B cell (primary cell): ENCODE measurements at places on chromosomes 4 and X.

GRCh38 chr4:24956091-24956490, 43.2 kb upstream of the CCDC149 start:
- DNase-seq: no peak
- H3K27me3 ChIP-seq: no peaks in the 10 kb centered on the region
- H3K4me1 ChIP-seq: no peaks in the 10 kb centered on the region
- no peak overlapping the region for H3K4me3 ChIP-seq
- no peaks in the 10 kb centered on the region for H3K36me3 ChIP-seq
- no peak overlapping the region for H3K27ac ChIP-seq

- no peak overlapping the region for H3K27ac ChIP-seq
- no peak overlapping the region for H3K4me3 ChIP-seq
- no peak for DNase-seq
- no peaks in the 10 kb centered on the region for H3K4me1 ChIP-seq
Observed at GRCh38 chrX:153190381-153190780, 11.3 kb downstream of the MAGEA1 start.

- H3K36me3 ChIP-seq: peaks cover 2% of the 10 kb centered on the region
- H3K4me1 ChIP-seq: peaks cover 68% of the 10 kb centered on the region
- no peaks in the 10 kb centered on the region for H3K27me3 ChIP-seq
- H3K4me3 ChIP-seq: no peak overlapping the region
- peak overlapping the region; percentile 45 for H3K27ac ChIP-seq
Observed at GRCh38 chr4:153535772-153536513, 69.8 kb downstream of the TMEM131L start.

DNA sequence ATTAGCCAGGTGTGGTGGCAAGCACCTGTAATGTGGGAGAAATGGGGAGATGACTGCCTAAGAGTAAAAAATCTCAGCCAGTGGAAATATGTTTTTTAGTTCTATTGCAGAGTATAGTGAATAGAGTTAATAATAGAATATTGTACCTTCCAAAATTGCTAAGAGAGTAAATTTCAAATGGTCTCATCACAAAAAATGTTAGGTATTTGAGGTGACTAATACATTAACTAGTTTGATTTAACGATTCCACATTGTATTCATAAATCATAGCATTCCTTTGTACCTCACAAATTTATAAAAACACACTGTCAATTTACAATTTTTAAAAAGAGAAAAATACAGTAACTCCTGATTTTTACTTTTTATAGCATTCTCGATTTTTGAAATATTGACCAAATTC, 681.5 kb upstream of the EPHA5 start:
- no peaks in the 10 kb centered on the region for H3K4me1 ChIP-seq
- H3K27me3 ChIP-seq: no peaks in the 10 kb centered on the region
- H3K27ac ChIP-seq: no peak overlapping the region
- no peak overlapping the region for H3K4me3 ChIP-seq

DNA sequence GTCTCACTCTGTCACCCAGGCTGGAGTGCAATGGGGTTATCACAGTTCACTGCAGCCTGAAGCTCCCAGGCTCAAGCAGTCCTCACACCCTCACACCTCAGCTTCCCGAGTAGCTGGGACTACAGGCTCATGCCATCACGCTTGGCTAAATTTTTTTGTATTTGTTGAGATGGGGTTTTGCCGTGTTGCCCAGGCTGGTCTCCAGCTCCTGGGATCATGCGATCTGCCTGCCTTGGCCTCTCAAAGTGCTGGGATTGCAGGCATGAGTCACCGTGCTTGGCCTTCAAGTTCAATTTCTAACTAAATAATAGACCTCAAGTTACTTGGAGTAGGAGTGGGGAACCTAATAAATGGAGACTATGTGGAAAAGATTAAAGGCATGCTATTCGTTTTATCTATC, 48.9 kb downstream of the MND1 start:
- H3K27me3 ChIP-seq: no peaks in the 10 kb centered on the region
- H3K4me1 ChIP-seq: no peaks in the 10 kb centered on the region
- no peak overlapping the region for H3K4me3 ChIP-seq
- H3K27ac ChIP-seq: no peak overlapping the region

GRCh38 chrX:134801267-134801666, 143.0 kb upstream of the PLAC1 start:
- H3K27me3 ChIP-seq: no peaks in the 10 kb centered on the region
- H3K36me3 ChIP-seq: no peaks in the 10 kb centered on the region
- DNase-seq: no peak

- no peak overlapping the region for H3K4me3 ChIP-seq
- no peak overlapping the region for H3K27ac ChIP-seq
- H3K36me3 ChIP-seq: no peaks in the 10 kb centered on the region
- no peaks in the 10 kb centered on the region for H3K4me1 ChIP-seq
- no peak for DNase-seq
Observed at GRCh38 chr4:138821331-138821730, 194.2 kb upstream of the NOCT start.

- DNase-seq: no peak
- no peak overlapping the region for H3K27ac ChIP-seq
- H3K27me3 ChIP-seq: no peaks in the 10 kb centered on the region
- H3K4me3 ChIP-seq: no peak overlapping the region
- no peaks in the 10 kb centered on the region for H3K36me3 ChIP-seq
Observed at GRCh38 chr4:181528570-181529184, 714.5 kb upstream of the TENM3 start.

- no peak overlapping the region for H3K4me3 ChIP-seq
- DNase-seq: no peak
- no peaks in the 10 kb centered on the region for H3K27me3 ChIP-seq
- no peaks in the 10 kb centered on the region for H3K4me1 ChIP-seq
- no peak overlapping the region for H3K27ac ChIP-seq
- H3K36me3 ChIP-seq: no peaks in the 10 kb centered on the region
Observed at GRCh38 chrX:2782171-2782570, 30.3 kb downstream of the XG start.

DNA sequence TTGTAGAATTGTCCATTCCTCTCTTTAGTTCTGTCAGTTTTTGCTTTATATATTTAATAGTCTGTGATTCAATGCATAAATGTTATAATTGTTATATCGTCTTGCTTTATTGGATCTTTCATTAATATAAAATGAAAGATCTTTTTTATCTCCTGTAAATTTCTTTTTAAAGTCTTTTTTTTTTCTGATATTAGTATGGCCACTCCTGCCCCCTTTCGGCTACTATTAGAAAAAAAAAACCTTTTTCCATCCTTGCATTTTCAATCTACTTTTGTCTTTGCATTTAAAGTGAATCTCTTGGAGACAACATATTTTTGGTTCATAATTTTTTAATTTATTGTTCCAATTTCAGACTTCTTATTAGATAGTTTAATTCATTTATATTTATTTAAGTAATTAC, 677.4 kb upstream of the NDST4 start:
- H3K36me3 ChIP-seq: no peaks in the 10 kb centered on the region
- H3K27me3 ChIP-seq: no peaks in the 10 kb centered on the region
- no peaks in the 10 kb centered on the region for H3K4me1 ChIP-seq
- no peak for DNase-seq

GRCh38 chr4:106284227-106284626, 31.8 kb downstream of the TBCK start:
- no peak overlapping the region for H3K27ac ChIP-seq
- no peaks in the 10 kb centered on the region for H3K4me1 ChIP-seq
- no peaks in the 10 kb centered on the region for H3K27me3 ChIP-seq

GRCh38 chr4:27024805-27025204, 164.2 kb downstream of the STIM2 start:
- H3K4me3 ChIP-seq: no peak overlapping the region
- H3K4me1 ChIP-seq: no peaks in the 10 kb centered on the region
- peaks cover 17% of the 10 kb centered on the region for H3K36me3 ChIP-seq
- H3K27ac ChIP-seq: no peak overlapping the region

DNA sequence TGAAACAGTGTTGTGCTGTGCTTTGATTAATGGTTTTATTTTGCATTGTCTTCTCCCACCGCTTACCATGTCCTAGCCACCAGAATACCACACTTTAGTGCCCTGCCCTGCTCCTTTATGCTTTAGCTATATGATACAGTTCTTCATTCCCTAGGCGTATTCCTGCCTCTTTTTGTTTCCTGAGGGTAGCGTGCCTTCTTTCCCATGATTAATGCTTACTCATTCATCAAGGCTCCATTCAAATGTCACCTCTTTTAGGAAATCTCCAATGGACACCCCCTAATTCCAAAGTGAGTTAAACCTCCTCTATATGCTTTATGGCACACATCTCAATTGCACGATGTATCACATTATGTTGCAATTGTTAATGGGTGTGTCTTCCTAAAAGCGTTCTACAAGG, 46.3 kb downstream of the SPANXD start:
- H3K27me3 ChIP-seq: no peaks in the 10 kb centered on the region
- no peaks in the 10 kb centered on the region for H3K36me3 ChIP-seq
- no peak for DNase-seq
- H3K4me1 ChIP-seq: no peaks in the 10 kb centered on the region

- no peaks in the 10 kb centered on the region for H3K4me1 ChIP-seq
- no peak overlapping the region for H3K4me3 ChIP-seq
- no peak for DNase-seq
- H3K27ac ChIP-seq: no peak overlapping the region
Observed at GRCh38 chr4:19286924-19287323, 964.8 kb upstream of the SLIT2 start.

DNA sequence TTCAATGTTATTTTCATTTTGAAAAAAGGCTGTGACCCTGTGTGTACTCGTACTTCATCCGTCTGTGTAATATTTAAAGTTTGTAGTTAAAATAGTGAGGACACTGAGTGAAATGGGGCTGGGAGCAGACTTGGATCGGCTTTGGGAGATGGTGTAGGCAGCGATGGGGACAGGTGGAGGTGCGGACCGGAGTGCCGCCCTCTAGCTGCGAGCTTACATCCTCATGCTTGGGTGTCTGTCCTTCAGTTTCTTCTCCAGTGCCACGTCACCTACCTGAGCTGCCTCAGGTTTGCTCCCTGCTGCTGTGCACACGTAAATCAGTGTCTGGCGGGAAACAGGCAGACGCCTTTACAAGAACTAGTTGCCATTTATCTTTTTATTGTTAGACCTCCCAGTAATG, 146.1 kb downstream of the GPR143 start:
- H3K4me3 ChIP-seq: no peak overlapping the region
- H3K27ac ChIP-seq: no peak overlapping the region
- no peaks in the 10 kb centered on the region for H3K4me1 ChIP-seq
- H3K36me3 ChIP-seq: no peaks in the 10 kb centered on the region
- DNase-seq: no peak

- no peak for DNase-seq
- H3K36me3 ChIP-seq: no peaks in the 10 kb centered on the region
- H3K4me3 ChIP-seq: no peak overlapping the region
- H3K27me3 ChIP-seq: no peaks in the 10 kb centered on the region
- H3K4me1 ChIP-seq: peaks cover 8% of the 10 kb centered on the region
- H3K27ac ChIP-seq: no peak overlapping the region
Observed at GRCh38 chr4:118273642-118274041, 79.2 kb downstream of the PRSS12 start.

DNA sequence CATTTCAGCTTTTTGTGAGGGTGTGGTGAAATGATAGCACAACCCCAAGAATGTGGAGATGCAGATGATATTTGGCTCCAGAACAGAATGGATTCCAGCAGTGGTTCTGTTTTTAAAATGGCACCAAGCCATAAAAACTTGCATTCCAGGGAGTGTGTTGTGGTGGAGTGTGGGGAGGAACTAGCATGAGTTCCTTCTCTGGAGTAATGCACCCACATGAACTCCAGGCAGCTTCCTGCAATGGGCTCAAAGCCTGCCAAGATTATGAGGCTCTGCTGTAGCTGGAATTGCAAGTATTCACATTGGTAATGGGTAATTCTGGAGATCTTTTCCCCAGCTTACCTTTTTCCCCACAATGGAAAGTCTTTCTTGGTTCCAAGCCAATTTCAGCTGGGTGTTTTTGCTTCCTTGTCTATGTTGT, 161.4 kb downstream of the RAB28 start:
- no peak overlapping the region for H3K4me3 ChIP-seq
- H3K36me3 ChIP-seq: no peaks in the 10 kb centered on the region
- DNase-seq: no peak
- H3K4me1 ChIP-seq: no peaks in the 10 kb centered on the region
- H3K27ac ChIP-seq: no peak overlapping the region

GRCh38 chr4:142112451-142112850, 476.1 kb downstream of the IL15 start:
- no peaks in the 10 kb centered on the region for H3K4me1 ChIP-seq
- H3K27me3 ChIP-seq: no peaks in the 10 kb centered on the region
- H3K27ac ChIP-seq: no peak overlapping the region

DNA sequence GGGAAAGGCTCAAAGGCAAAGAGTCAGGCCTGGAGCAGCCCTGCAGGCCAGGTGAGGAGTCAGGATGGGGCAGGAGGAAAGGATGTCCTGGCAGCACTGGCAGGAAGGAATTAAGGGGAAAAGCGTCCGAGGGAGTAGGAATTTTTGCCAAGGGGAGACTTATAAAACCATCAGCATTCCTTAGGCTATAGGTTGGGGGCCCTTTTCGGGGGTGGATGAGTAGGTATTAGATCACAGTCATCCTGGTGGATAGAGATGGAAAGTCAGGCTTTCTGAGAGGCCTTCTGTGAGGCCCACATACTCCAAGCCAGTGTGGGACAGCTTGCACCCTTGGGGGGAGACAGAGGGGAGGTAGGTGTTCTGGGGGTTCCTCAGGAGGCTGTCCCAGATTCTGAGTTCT, 12.3 kb downstream of the STARD8 start:
- no peaks in the 10 kb centered on the region for H3K27me3 ChIP-seq
- H3K36me3 ChIP-seq: no peaks in the 10 kb centered on the region
- DNase-seq: no peak

DNA sequence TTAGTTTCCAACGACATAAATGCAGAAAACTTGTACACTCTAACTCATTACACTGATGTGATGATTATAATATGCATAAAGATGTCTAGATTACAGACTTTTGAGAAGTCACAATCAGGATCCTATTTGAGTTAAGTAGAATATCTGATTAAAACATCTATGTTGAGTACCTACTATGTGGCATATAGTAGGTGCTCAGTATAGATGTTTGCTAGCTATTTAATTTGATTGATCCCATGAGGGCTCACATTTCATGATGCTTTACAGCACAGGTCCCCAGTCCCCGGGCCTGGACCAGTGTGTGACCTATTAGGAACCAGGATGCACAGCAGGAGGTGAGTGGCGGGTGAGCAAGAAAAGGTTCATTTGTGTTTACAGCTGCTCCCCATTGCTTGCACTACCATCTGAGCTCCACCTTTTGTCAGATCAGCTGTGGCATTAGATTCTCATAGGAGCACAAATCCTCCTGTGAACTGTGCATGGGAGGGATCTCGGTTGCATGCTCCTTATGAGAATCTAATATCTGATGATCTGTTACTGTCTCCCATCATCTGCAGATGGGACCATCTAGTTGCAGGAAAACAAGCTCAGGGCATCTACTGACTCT, 33.0 kb upstream of the CXCL8 start:
- H3K27ac ChIP-seq: no peak overlapping the region
- DNase-seq: no peak
- no peaks in the 10 kb centered on the region for H3K27me3 ChIP-seq
- no peaks in the 10 kb centered on the region for H3K36me3 ChIP-seq

GRCh38 chr4:159003420-159004253, 99.2 kb upstream of the RAPGEF2 start:
- H3K27ac ChIP-seq: no peak overlapping the region
- peaks cover 3% of the 10 kb centered on the region for H3K27me3 ChIP-seq
- H3K4me3 ChIP-seq: no peak overlapping the region
- H3K36me3 ChIP-seq: no peaks in the 10 kb centered on the region
- H3K4me1 ChIP-seq: no peaks in the 10 kb centered on the region
- no peak for DNase-seq
